ENCODE measurements at places on chromosomes 3 and 15.

- no peak for DNase-seq
Measured at GRCh38 chr3:140950863-140951262, 9.2 kb downstream of the SLC25A36 start.

GRCh38 chr15:25397100-25397499, 41.7 kb downstream of the UBE3A start:
- no peak for DNase-seq

- no peak for DNase-seq
Measured at GRCh38 chr15:93819826-93820225, 411.5 kb upstream of the MCTP2 start.

- DNase-seq = no peak
Measured at GRCh38 chr3:123285479-123285878, 83.7 kb downstream of the SEC22A start.

DNA sequence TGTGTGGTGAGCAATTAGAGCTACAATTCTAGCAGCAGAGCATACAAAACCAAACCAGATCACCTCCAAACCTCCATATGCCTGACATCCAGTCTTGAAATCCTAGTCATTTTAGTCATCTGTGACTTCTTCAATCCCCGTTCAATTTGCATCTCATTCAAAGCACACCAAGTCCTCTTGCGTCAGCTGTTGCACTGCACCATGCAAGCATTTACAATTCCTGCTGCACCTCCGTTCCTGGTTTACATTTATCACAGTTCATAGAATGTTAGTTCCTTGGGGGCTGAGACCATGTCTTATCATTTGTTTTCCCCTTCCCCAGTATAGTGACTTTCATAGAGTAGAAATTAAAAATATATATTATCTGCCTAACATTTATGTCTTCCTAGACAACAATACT, 116.9 kb downstream of the BDH1 start:
- no peak for DNase-seq

GRCh38 chr3:13011573-13012220, 61.5 kb downstream of the IQSEC1 start:
- peak; percentile 92 for DNase-seq

- DNase-seq = no peak
Measured at GRCh38 chr3:138137861-138138260, 5.7 kb upstream of the A4GNT start.

All from GM12864 (cell line).